T-helper 1 cell (primary cell): ENCODE measurements at places on chromosomes 6 and 20.

GRCh38 chr6:109690373-109690736 lies 647 bp downstream of the AK9 start:
- peak; percentile 38 for DNase-seq

DNA sequence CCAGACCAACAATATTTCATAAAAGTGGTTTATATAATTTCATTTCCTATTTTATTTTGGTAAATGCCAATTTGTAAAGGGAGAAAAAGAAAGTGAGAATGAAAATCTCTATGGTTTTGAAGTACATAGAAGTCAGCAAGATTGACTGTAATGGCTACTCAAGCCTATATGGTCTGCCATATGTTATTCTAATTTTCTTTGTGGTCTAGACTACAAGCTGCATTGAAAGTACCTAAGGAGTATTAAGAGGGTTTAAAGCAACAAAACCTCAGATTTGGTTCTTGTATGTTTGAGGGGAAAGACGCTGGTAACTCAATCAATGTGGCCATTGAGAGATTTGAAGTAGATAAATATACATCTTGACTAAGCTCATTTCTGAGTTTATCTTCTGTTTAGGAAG lies 193.5 kb upstream of the EYA4 start:
- no peak for DNase-seq

DNA sequence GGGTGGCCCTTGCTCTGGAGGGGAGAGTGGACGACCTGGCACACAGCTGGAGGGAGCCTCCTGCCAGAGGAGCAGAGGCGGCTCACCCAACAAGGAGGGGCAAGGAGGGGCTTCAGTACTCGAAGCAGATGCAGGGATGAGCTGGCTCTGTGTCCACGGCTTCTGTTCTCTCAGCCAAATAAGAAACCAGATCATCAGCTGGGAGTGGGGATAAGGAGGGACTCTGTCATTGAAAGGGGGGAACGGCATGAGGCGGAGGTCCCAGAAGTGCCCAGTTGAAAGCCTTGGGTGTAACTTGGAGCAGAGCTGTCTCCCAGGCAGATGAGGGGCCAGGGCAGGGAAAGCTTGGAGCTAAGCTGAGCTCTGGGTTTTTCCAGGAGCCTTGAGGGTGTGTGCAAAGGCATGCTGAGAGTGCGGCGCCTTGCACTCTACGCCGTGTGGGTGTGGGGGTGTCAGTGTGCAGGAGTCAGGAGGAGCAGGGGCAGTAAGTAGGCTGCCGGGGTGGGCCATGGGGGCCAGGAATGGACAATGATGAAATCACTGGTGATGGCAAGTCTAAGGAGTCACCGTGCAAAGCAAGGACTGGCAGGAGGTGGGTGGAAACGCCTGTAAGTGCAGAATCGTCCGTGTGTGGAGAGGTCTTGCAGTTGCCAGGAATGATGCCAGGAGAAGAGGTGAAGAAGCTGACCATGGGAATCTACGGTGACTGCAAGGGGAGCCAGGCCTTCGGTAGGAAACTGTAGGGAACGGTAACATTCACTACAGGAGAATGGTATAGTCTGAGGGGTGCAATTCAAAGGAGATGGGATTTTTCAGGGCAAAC lies 85.4 kb upstream of the FOXQ1 start:
- DNase-seq: no peak

- DNase-seq: no peak
Observed at GRCh38 chr20:52268184-52268749, 76.7 kb upstream of the ZFP64 start.

GRCh38 chr20:63127700-63128364 lies 88.1 kb downstream of the YTHDF1 start:
- DNase-seq: peak; percentile 4

GRCh38 chr20:23918101-23918862 lies 38.7 kb upstream of the CST5 start:
- DNase-seq: no peak

- no peak for DNase-seq
Observed at GRCh38 chr6:103769431-103769830, 1090.3 kb downstream of the HACE1 start.

DNA sequence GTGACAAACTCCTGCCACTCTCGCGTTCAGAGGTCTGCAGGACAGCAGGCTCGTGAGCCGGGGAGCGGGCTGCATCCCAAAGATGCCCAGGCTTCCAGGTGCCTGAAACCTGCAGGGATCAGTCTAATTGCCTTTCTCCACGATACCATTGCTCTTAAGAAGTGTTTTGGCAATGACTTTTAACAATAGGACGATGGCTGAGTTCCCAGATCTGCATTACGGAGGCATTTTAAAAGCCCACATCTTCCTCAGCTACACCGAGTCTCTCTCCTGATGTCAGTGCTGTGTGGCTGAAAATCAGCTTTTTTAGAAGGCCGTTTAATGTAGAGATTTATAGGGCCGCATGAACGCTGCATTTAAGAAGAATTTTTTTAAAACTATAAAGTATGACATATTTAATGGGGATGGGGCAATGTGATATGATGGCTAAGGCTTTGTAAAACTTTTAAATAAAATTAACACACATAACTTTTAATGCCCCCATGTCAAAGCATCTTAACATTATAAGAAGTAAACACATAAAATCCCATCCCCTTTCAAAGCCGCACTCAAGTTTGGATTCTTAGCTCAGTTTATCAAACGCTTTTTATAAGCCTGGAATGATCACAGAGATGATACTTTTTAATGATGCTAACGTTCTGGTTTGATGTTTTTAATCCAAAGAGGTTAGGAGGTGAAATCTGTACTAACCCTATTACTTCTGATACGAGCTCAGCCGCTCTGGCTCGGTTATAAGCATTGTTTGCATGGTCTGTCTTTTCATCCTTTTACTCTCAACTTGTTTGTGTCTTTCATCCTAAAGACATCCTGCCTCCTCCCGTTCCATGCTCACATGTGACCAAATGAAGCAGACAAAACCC lies 386.0 kb downstream of the SMOC2 start:
- no peak for DNase-seq

GRCh38 chr6:73942592-73943186 lies 246.7 kb downstream of the CD109 start:
- no peak for DNase-seq

DNA sequence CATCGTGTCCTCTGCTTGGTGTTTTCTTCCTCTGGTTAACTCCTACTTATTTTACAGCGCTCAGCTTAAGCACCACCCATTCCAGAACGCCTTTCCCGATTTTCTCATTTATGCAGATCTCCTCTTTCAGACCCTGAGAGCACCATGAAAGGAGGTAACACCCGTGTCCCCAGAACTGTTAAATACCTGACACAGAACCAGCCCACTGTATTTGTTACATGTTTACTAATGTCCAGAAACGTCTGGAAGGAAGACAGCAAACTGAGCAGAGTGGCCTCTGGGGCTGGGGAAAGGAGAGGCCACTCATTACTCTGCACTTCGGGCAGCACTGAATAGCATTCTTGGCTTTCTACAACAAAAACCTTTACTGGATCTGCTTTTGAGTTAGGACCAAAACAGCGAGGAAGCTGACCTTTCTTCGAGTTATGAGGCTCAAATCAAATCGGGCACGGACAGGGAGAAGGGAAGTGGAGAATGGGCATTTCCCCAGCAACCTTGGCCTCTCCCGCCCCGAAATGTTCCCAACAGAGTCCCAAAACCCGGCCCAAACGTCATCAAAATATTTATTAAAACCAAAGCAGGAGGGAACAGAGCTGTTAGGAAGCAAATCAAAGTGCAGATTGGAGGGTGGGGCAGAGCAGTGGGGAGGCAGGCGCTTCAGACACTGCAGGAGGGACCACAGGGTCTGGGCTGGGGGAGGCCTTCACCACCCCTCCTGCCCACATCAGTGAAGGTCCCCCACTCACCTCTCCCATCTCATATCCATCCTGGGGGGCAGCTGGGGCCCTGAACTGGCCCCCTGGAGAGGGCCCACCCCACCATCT lies 1.1 kb upstream of the NECAB3 start:
- DNase-seq: no peak

DNA sequence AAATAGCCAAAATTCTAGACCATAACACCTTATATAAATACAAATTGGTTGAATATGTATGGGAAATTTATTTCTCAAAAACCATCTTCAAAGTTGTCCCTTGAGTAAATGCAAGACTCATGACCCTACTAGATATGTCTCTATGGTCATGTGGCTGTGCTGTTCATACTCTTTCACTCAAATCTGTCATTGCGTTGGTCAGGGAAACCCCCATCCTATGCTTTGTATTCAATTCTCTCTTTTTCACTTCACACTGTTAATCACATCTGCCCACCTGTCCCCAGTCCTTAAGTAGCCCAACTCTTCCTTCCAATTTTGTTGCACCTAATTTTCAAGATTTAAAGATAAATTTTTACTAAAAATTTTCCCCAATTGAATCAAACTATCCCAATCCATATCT lies 51.0 kb downstream of the RPS12 start:
- DNase-seq: no peak

- no peak for DNase-seq
Observed at GRCh38 chr6:9745966-9746365, 668.9 kb downstream of the TFAP2A start.

DNA sequence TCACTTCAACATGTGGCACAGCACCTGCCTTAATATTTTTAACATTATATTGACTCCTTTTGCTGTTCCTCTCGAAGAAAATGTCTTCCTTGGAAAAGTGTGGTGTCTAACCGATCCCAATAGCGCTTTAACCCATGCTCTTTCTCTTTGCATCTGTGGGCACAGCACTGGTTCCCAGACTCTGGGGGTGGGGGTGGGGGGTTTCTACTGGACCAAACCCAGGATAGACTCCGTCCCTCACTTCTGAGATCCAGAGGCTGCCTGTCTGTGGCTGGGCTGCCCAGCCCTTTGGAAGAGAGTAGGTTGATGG lies 3.9 kb upstream of the ZNF292 start:
- DNase-seq: no peak

DNA sequence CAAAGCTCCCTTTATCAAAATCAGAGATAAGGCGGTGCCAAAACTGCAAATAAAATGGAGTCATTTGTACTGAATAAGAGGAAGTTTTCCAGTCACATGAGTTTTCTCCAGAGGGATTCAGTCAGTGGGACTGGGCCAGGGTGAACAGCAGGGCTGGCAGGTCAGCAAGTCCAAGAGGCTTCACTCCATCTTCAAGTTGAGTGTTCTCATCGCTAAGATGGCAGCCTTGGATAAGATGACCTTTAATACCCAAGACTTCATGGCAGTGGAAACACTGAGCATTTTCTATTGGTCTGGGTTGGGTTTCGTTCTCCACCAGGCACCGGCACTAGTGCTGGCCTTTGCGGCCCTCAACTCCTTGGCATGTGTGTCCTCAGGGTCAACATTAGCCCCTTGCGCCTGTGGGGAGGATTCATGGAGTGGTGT lies 29.3 kb upstream of the IGF2R start:
- no peak for DNase-seq

DNA sequence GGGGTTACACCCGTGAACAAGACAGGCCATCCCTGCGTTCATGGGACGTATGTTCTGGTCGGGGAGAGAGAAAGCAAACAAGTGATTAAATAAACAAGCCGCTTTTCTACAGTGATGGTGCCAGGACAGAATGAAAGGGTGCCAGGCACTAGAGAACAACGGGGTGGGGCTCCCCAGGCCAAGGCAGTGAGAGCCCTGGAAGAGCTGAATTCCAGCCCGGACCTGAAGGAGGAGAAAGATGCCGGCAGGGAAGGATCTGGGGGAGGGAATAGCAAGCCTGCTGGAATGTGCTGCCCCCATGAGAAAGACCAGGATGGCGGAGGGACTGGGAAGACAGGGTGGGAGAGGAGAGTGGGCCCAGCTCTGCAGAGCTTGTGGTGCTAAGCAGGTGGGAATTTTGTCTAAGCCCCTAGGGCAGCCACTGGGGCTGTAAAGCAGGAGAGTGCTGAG lies 7.5 kb downstream of the SNAI1 start:
- no peak for DNase-seq

DNA sequence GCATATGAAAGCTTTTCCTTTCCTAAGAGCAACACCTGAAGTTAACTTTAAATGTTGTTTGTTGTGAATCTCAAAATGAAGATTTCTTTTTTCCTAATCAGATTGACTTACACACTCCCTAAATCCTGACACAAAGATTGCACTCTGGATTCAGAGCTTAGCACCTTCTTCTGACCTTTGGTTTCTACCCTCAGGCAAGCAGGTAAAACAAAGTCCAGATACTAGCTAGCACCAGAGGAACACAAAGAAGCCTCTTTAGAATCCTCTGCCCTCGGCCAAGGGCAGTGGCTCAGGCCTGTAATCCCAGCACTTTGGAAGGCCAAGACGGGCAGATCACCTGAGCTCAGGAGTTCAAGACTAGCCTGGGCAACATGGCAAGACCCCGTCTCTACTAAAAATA lies 14.5 kb downstream of the SERAC1 start:
- DNase-seq: no peak

DNA sequence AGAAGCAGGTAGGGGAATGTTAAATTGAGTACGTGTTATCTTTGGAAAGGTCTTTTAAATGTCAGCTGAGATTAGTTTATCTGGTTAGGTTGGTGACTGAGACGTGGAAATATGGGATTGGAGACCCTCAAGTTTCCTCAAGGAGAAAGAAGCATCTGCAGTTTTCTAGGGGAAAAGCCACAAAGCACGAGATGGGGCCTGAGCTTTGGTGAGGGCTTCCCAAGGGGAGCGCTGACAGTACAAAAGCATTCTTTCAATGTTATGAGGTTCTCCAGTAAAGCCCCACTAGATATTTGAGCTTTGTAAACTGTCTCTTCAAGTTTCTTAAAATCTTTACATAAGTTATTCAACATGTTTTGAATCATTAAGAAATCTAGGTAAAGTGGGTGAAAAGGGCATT lies 19.6 kb upstream of the HS3ST5 start:
- DNase-seq: no peak

- DNase-seq: no peak
Observed at GRCh38 chr6:83062225-83062624, 3.4 kb downstream of the UBE3D start.

DNA sequence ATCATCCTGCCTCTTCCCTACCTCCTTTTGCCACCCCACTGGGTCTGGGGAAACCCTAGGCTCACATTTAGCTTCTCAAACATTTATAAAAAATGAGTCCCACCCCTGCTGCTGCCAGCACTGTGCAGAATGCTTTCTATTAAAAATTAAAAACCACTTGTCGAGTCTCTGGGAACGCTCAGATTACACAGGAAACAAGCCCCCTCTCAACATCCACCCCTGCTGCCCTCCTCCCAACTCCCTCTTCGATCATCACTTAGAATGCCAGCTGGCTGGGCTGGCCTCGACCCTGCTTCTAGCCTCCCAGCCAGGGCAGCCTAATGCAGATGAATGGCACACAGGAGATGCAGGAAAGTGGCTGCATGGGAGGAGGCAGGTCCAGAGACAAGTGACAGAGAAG lies 75.8 kb downstream of the CDH22 start:
- DNase-seq: no peak

- DNase-seq: no peak
Observed at GRCh38 chr6:55664591-55665587, 85.9 kb upstream of the HMGCLL1 start.
